ENCODE measurements at places on chromosomes 6 and 20.

DNA sequence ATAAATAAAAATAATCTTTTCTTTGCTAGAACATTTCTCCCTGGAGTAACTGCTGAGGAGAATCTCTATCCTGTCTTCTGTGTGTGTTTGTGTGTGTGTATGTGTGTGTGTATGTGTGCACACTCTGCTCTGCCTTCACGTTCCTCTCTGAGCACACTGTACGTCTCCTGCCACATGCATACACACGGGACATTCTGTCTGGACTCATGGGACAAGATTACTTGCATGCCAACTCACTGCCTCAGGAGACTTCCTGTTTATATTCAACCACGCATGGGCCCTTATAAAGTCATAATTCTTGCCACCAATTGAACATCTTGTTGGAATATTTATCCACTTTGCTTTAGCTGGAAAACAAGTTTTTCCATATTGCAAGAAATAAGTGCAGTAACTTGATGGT, 930.6 kb downstream of the KIF16B start:
- DNase-seq: no peak

DNA sequence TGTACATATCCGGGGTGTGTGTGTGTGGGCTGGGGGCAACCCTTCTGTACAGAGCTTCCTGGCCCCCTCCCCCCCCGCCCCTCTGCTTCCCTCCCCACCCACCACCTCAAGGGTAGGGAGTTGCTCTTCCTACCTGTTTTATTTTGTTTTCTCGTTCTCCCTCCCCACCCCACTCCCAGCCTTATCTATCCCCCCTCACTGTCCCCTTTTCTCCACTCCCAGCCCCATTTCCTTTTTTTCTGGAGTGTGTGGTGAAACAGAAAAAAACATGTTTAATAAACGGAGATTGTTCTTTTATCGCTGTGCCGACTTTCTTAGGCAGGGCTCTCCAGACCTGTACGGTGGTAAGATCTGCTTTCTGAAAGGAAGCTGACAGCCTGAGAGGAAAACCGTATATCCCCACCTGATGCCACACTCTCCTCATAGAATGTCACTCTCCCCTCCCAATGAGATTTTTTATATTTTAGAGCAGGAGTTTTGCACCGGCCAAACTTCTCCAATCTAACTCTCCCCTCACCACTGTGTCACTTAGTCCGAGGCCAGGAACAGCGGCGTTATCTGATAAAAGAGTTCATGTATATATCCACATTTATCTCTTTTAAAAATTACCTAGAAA, 875 bp upstream of the ZBTB9 start:
- no peak for DNase-seq

DNA sequence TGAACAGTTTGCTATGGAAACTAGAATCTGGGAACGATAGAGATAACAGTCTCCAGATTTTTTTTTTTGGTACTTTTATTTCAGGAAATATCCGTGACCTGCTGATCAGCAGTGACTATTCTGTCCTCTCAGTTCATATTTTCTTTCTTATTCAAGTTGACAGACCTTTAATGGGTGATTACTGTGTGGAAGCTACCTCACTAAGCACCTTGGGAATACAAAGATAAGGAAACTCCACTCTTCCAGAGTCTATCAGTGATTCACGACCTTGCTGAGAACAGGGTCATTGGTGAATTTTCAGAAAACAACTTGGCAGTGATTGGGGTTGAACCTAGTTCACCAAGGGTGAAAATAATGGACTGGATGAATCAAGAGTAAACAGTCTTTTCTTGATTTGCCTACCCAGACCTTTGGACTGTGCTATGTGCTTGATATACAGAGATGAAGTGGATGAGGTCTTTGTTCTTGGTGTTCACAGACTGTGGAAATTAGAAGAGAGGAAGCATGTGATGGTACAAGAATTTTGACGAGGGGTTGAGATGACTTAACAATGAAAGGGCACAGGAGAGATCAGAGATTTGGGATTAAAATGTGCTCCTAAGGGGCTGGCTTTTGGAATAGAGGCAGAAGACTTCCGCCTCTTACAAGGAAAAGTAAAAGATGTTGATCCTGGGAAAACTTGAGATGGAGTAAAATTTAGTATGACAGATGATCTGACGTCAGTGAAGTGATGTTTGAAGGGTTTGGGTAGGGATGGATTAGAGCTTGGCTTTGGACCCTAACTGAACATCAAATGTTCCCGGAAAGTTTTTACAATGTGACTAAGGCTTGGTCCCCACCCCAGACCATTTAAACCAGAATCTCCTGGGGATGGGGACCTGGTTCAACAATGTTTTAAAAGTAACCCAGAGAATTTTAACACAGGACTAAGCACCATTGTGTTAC, 1.2 kb downstream of the KAT14 start:
- DNase-seq: no peak

- no peak for DNase-seq
Measured at GRCh38 chr20:49999329-49999728, 16.5 kb downstream of the SNAI1 start.

DNA sequence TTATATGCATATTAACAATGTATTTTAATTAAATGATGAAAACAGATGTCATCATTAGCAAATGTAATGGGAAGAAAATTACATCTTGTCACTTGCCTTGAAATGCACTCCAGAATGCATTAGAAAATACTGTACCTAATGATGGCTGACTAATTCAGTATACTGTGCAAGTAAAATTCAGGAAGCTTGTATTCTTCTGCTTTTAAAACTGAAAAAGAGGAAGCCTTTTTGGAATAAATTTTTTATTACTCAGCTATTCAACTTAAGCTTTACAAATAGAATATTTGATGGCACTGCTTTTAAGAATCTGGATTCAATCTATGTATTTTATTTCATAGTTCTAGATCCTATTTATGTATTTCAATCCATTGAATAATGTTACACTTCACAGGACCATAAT, 195.5 kb downstream of the RIMS1 start:
- DNase-seq: no peak

DNA sequence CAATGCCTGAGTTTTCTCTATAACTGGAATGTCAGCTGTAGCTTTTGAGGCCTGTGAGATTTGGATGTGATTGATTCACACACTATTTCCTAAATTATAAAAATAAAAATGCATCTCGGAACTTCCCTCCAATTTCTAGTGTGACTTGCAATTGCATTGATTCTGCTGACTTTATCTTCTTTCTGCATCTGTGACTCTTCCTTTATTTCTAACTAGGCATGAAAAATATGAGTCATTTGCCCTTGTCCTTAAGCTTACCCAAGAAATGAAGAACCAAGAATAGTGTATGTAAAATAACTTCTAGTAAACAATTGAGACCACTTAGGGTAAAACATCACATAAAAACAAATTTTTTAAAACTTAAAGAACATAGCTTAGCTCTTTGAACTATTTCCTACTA, 12.9 kb downstream of the OR2J2 start:
- no peak for DNase-seq

- no peak for DNase-seq
Measured at GRCh38 chr6:93343476-93343875, 75.9 kb downstream of the EPHA7 start.

DNA sequence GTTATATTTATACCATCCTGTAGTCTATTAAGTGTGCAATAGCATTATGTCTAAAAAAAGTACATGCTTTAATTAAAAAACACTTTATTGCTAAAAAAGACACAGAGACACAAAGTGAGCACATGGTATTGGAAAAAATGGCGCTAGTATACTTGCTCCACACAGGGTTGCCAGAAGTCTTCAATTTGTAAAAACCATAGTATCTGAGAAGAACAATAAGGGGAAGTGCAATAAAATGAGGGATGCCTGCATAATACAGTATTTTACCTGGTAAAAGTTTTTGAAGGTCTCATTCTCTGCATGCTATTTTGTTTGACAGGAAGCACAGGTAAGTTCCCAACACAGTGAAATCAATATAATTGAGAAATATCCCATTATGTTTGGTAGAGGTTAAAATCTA, 1.6 kb downstream of the NOX3 start:
- no peak for DNase-seq

GRCh38 chr20:6384380-6384779, 261.6 kb upstream of the FERMT1 start:
- DNase-seq: peak; percentile 3

DNA sequence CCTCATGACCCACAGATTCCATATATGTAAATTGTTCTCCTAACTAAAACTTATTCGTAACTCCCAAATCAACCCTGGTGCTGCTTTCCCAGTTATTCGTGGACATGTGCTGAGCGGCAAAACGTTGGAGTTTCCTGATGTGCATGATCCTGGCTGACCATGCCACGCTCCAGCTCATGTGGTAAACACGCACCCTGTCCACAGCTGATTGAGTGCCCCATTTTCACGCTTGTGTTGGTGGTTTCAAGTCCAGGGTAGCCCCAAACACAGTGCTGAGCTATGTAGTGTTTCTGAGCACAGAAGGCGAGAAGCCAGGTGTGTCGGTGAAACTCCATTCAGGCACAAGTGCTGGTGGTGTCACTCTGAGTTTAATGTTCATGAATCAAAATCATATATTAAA, 19.1 kb upstream of the FOXC1 start:
- no peak for DNase-seq

DNA sequence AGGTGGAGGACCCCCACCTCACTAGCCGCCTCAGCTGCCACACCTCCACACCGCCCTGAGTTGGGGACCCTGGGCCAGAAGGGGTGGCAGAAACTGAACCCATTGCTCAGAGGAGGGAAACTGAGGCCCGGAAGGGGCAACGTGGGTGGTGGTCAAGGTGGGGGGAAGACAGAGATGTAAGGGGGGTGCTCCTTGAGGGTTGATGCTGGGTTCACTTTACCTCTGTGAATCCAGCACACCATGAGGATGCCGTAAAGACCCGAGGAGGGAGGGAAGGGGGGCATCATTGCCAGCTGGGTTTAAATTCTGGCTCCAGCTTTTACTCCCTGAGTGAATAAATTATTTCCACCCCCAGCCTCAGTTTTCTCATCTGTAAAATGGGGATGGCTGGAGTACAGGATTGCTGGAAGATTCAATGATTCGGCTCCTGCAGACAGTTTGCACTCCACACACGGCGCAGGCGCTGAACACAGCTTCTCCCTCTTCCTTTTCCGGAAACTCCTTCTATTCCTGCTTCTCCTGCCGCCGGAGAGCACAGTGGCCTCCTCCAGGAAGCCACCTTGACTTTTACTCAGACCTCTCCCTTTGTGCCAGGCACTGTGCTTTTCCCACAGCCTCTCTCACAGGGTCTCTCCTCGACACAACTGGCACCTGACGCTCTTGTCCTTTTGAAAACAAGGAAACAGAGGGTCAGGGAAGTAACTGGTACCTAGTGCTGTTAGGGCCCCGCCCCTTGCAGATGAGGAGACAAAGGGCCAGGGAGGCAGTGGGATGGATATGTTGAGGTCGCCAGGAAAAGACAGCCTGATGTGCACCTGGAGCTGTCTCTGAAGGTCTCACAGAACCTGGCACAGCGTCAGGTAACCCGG, 59.4 kb downstream of the UBE2V1 start:
- DNase-seq: no peak

DNA sequence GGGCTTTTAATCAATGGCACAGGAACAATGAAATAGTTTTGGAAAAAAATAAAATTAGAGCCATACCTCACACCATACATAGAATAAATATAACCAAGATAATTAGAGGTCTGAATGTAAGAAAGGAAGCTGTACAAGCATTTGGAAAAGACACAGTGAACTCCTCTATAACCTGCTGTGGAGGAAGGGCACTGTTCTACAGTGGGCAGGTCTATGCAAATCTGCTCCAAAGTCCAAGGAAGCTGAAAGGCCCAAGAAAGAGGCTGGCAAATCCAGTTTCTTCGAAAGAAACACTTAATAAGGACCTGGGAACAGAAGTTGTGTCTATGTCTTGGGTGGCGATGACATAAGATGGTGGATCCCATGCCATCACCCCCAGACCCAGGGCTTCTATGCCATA, 169.4 kb upstream of the RALGAPA2 start:
- DNase-seq: no peak

- DNase-seq: no peak
Measured at GRCh38 chr20:61560361-61560853, 308.3 kb downstream of the CDH4 start.

DNA sequence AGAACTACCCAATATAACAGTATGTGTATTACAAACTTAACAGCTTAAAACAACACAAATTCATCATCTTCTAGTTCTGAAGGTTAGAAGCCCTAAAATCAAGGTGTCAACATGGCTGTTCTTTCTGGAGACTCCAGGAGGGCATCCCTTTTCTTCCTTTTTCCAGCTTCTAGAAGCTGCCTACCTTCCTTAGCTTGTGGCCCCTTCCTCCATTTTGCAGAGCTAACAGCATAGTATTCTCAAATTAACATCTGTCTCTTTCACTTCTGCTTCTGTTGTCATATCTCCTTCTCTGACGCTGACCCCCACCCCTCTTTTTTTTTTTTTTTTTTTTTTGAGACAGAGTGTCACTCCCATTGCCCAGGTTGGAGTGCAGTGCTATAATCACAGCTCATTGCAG, 52.8 kb upstream of the AKIRIN2 start:
- DNase-seq: no peak

GRCh38 chr6:7742223-7742785, 16.4 kb downstream of the BMP6 start:
- DNase-seq: no peak

DNA sequence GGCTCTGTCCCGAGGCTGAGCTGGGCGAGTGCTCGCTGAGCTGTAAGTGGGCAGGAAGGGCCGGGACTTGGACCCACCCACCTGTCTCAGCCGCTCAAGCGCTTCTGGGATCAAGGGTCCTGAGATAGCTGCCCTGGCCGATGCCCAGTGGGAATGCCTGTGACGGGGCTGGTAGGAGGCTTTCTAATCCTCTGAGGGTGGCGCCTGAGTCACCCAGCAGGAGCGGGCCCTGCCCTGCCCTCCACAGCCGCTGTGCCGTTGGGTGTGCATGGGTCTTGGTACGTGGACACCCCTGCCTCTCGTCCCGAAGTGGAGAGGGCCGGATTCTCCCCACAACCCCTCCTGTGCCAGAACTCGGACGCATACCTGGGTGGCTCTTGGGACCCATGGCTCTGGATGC, 43.1 kb upstream of the GATA5 start:
- DNase-seq: no peak

- peak; percentile 52 for DNase-seq
Measured at GRCh38 chr6:30876039-30876730, 8.1 kb upstream of the DDR1 start.

GRCh38 chr6:87848616-87849015, 146.6 kb upstream of the AKIRIN2 start:
- DNase-seq: no peak

DNA sequence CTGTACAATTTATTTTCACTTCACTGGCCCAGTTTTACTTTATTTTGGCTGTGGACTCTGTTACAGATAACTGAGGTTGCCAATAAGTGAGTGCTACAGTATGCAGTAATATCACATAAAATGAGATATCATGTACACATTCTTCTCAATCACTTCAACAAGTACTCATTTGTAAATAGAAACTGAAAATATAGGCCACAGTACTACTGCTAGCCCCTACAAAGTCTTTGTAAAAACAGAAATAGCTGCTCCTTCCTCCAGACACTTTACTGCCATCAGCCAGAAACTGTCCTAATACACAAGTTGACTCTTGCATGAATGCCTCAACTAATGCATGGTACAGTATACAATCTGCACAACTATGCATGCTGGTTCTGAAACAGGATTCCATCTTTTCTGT, 9.2 kb downstream of the DTNBP1 start:
- DNase-seq: no peak
